Stimulated activated CD4-positive, alpha-beta T cell treated with anti-CD3 and anti-CD28 coated beads, Interleukin-1b, Interleukin-23, amount 100 ng/mL, for 4 hours (primary cell): ENCODE measurements at places on chromosomes 11 and 22.

DNA sequence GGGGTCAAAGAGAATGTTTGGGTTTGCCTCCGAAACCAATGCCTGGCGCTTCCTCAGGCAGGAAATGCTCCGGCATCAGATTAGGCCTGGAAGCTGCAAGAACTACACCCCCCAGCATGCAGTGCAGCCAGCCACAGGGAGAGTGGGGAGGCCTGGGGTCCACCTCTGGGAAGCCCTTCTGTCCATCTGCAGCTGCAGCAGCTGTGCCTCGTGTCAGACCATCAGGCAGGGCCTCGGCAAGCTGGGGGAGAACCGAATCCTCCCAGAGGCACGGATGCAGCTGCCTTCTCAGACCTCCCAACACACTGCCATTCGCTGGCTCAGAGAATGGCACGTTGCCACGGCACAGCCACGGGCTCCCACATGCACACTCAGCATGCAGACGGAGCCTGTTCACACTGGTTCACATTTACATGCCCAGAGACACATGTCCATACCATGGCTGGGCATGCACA, 57.4 kb downstream of the NECTIN1 start:
- DNase-seq: no peak

DNA sequence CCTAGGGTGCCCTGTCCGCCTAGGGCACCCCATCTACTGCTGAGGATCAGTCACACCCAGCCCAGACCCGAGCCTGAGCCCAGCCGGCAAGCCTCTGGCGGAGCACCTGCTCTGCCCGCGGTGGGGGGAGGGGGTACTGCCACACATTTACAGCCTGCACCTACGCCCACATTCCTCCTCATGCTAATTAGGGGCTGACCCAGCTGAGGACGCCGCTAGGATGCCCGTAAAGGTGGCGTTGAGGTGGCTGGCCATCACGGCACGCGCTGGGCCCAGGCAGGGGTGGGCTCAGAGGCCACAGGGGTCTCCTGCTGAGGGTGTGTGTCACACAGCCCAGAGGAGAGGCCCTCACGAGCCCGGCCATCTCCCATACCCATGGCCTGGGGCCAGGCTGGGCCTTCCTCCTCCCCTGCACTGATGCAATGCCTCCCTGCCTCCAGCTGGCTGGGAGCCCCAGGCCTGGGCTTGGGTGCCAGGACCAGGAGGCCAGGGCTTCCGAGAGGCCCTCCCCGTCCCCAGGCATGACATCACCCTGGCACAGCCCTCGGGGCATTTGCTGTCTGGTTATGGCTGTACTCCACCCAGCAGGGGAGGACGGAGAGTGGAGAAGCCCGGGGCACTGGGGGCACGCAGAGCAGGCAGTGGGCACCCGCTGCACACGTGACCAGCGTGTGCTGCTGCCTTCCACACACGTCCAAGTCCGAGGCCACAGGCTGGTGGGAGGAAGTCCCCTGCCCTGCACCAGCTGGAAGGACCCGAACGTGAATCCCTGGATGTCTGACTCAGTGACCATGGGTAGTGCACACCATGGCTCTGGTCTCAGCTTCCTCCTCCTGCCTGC, 12.7 kb downstream of the DUSP8 start:
- DNase-seq: no peak

- no peak for DNase-seq
Observed at GRCh38 chr11:39190751-39191150, 2268.7 kb downstream of the LRRC4C start.

DNA sequence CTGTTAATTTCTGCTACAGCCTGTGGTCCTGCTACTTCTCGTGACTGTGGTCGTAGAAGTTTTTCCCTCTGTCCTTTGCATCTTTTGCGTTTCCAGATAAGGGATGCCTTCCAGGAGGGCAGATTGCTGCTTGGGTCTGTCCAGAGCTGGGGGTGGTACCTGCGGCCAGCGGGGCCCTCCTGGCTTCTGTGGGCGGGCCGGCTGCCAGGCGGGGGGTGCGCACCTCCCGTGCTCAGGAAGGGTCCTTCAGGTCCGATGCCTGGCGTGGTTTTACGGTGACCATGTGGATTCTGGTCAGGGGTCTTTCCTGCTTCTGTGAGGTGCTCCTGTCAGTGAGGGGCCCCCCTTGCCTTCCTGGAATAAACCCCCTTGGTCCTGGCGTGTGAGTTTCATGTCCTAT, 84.8 kb downstream of the KCNQ1 start:
- DNase-seq: no peak

GRCh38 chr11:929405-929804, 3.7 kb downstream of the AP2A2 start:
- DNase-seq: no peak

DNA sequence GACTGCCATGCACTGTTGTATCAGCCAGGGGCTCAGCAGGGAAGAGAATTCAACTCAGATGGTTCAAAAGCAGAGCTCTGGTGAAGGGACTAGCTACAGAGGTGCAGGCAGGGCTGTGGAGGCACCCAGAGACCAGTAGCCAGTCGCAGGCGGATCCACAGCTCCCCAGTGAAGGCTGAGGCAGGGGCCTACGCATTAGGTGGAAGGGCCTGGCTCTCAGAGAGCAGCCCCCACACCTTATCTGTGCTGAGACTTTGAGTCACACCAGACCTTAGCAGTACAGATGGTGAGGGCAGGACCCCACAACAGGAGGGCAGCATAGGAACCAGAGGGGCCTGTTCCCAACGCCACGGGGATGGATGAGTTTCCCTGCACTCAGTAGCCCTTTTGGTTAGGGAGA, 189.6 kb downstream of the DSCAML1 start:
- DNase-seq: no peak

GRCh38 chr11:58922479-58922878, 16.8 kb upstream of the GLYATL1 start:
- DNase-seq: no peak
